ENCODE measurements at places on chromosomes 5 and 9.

- H3K4me1 ChIP-seq: no peaks in the 10 kb centered on the region
- H3K36me3 ChIP-seq: no peaks in the 10 kb centered on the region
- peaks cover 10% of the 10 kb centered on the region for H3K27me3 ChIP-seq
- no peak overlapping the region for H3K4me3 ChIP-seq
- H3K27ac ChIP-seq: no peak overlapping the region
These were observed 204.1 kb downstream of the SEC61B start for GRCh38 chr9:99425923-99426842.

DNA sequence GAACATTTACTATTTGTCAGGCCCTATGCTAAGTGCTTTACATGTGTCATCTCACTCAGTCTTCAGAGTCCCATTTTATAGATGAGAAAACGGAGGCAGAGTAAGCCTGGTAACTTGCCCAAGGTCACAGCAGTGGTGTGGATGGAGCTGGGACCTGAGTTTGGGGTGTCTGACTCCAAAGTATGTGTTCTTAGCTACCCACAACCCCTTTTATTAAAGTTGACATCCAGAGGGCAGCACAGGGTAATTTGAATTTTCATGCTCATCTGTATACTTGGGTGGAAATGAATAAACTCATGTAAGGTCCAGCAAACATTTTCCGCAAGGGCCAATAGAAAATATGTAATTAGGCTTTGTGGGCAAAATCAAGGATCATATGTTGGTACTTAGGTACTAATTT, 93.4 kb upstream of the SLC25A48 start:
- peaks cover 5% of the 10 kb centered on the region for H3K27me3 ChIP-seq
- H3K4me1 ChIP-seq: no peaks in the 10 kb centered on the region

- no peak overlapping the region for H3K27ac ChIP-seq
- no peaks in the 10 kb centered on the region for H3K4me1 ChIP-seq
- H3K36me3 ChIP-seq: no peaks in the 10 kb centered on the region
- no peaks in the 10 kb centered on the region for H3K27me3 ChIP-seq
These were observed 1293.9 kb upstream of the CDH6 start for GRCh38 chr5:29899583-29899982.

DNA sequence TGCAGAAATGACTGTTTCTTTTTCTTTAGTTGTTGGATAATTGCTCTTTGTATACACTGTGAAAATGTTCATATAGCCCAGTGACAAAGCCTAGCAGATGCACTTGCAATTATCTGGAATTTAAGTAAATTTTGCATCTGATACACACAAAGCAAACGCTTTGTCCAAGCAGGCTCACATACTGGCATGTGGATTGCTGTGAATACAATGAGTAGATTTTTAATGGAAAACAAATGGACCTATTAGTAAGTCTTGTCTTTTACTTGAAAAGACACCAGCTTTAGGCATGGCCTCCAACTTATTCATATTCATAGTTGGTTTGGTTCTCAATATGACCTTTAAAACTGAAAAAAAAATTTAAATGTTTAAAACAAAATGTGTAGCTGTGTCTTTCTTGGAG, 1299.8 kb upstream of the WWC1 start:
- H3K36me3 ChIP-seq: no peaks in the 10 kb centered on the region
- H3K27ac ChIP-seq: no peak overlapping the region
- H3K27me3 ChIP-seq: no peaks in the 10 kb centered on the region
- no peak overlapping the region for H3K4me3 ChIP-seq
- no peaks in the 10 kb centered on the region for H3K4me1 ChIP-seq

DNA sequence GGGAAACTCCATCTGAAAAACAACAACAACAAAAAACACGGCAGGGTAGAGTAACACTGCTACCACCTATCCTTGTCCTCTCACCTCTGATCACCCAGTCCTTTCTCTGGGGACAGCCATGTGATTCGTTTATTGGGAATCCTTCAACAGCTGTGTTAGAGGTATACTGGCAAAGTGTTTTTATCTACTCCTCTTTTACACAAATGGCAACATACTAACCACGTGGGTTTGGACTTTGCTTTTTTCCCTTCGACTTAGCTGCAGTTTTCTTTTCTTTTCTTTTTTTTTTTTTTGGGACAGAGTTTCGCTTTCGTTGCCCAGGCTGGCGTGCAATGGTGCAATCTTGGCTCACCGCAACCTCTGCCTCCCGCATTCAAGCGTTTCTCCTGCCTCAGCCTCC, 11.2 kb upstream of the SET start:
- no peak overlapping the region for H3K27ac ChIP-seq
- no peaks in the 10 kb centered on the region for H3K27me3 ChIP-seq
- no peaks in the 10 kb centered on the region for H3K4me1 ChIP-seq
- H3K36me3 ChIP-seq: peaks cover 3% of the 10 kb centered on the region
- no peak overlapping the region for H3K4me3 ChIP-seq

DNA sequence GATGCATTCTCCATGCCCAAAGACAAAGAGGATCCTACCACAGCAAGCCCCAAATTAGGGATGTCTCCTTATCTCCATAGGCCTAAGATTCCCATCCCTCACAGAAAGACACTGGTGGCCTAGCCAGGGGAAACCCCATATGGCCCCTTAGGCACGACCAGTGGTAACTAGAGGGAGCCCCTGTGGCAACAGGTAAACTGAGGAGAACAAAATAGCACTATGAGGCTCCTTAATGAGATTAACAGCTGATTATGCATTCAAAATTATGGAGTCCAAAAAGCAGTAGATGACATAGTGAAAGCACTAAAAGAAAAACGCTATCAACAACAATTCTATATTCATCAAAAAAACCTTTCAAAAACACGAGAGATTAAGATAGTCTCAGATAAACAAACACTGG, 234.0 kb downstream of the DIRAS2 start:
- no peak overlapping the region for H3K27ac ChIP-seq
- no peak for DNase-seq
- no peak overlapping the region for H3K4me3 ChIP-seq
- H3K36me3 ChIP-seq: no peaks in the 10 kb centered on the region
- no peaks in the 10 kb centered on the region for H3K4me1 ChIP-seq

- H3K4me3 ChIP-seq: no peak overlapping the region
- H3K27ac ChIP-seq: peak overlapping the region; percentile 13
- DNase-seq: peak; percentile 36
These were observed 57.7 kb downstream of the MAPKAP1 start for GRCh38 chr9:125649315-125649714.

DNA sequence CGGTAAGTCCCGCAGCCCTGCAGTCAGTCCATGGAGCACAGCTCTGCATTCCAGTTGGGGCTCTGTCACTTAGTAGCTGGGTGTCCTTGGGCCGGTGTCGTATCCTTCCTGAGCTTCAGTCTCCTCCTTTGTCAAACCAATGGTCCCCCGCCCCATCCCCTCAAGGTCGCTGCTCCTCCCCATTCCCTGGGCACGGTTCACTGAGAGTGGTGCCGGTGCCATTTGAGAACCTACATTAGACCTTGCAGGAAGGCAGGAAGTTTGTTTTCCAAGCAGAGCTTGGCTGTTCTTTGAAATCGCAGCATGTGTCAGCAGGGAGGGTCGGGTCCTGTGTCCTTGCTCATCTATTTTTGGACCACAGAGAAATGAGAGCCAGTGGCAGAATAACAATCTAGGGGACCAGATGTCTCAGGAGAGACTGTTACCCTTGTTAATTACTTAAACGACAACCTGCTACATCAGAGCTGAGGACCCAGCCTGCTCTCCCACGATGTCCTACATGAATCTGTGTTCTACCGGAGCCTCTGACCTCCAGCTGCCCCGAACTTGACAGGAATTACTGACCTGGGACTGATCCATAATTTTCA, 21.7 kb upstream of the BARHL1 start:
- no peaks in the 10 kb centered on the region for H3K4me1 ChIP-seq
- H3K4me3 ChIP-seq: no peak overlapping the region
- H3K27me3 ChIP-seq: peaks cover 23% of the 10 kb centered on the region
- no peak for DNase-seq
- no peaks in the 10 kb centered on the region for H3K36me3 ChIP-seq
- H3K27ac ChIP-seq: no peak overlapping the region

DNA sequence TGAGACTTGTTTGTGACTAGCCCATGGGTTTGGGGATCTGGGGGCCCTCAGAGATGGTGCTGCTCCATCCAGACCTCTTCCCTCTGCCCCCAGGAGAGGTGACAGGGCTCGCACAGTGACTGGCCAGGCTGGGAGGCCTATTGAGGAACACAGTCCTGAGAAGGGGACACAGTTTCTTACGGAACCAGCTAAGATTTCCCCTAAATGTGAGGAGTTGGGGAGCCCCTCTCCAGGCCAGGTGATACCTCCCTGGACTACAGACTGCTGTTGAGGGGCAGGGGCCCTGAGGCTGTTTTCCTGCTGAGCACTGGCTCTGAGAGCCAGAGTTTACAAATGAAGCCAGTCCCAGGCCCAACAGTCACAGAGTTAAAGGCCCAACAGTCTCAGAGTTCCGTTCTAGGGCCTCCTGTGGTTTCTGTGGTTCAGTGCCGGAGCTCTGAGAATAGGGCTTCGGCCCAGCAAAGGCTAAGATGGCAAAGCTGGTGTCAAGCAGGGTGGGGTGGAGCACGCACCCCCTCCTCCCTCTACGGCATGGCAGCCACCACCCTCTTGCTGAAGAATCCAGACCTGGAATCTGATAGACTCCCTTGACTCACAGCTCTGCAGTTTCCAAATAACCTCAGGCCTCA, 1.1 kb upstream of the SEMA4D start:
- peak overlapping the region; percentile 77 for H3K4me3 ChIP-seq
- peak; percentile 60 for DNase-seq
- no peaks in the 10 kb centered on the region for H3K27me3 ChIP-seq
- H3K4me1 ChIP-seq: peaks cover 72% of the 10 kb centered on the region
- peaks cover 18% of the 10 kb centered on the region for H3K36me3 ChIP-seq
- H3K27ac ChIP-seq: peak overlapping the region; percentile 90

- H3K27ac ChIP-seq: no peak overlapping the region
- H3K4me1 ChIP-seq: peaks cover 35% of the 10 kb centered on the region
- no peak overlapping the region for H3K4me3 ChIP-seq
These were observed 291.2 kb downstream of the ARHGAP26 start for GRCh38 chr5:143061161-143061945.

- H3K4me3 ChIP-seq: no peak overlapping the region
- H3K27me3 ChIP-seq: no peaks in the 10 kb centered on the region
- no peak for DNase-seq
- H3K4me1 ChIP-seq: peaks cover 5% of the 10 kb centered on the region
These were observed 63.3 kb upstream of the GRAMD2B start for GRCh38 chr5:126359884-126360283.

GRCh38 chr5:157290981-157291711, 25.2 kb downstream of the CYFIP2 start:
- H3K36me3 ChIP-seq: peaks cover 81% of the 10 kb centered on the region
- DNase-seq: peak; percentile 74
- peak overlapping the region; percentile 70 for H3K27ac ChIP-seq
- no peak overlapping the region for H3K4me3 ChIP-seq
- no peaks in the 10 kb centered on the region for H3K27me3 ChIP-seq
- peaks cover 66% of the 10 kb centered on the region for H3K4me1 ChIP-seq

DNA sequence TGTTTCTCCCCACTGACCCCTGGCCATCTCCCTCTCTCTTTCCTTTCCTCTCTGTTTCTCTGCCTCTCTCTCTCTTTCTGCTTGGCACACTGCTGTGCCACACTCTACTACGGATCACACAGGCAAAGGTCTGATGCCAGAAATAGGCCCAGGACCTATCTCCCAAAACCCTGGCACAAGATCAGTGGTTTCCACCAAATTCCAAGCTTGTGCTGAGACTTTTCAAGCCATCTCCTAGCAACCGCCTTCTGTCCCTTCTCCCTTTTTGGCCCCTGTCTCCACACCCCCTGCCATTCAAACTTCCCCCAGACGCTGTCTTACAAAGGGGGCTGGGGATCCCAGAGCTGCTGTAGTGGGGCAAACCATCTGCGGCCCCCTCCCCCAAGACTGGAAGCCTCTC, 38.5 kb upstream of the RARS1 start:
- H3K36me3 ChIP-seq: no peaks in the 10 kb centered on the region
- no peak overlapping the region for H3K27ac ChIP-seq
- H3K27me3 ChIP-seq: no peaks in the 10 kb centered on the region
- no peak for DNase-seq
- H3K4me3 ChIP-seq: no peak overlapping the region

GRCh38 chr9:127422787-127423186, 1.4 kb upstream of the ZNF79 start:
- no peak for DNase-seq
- H3K27ac ChIP-seq: no peak overlapping the region
- H3K27me3 ChIP-seq: no peaks in the 10 kb centered on the region

GRCh38 chr5:140072812-140073211, 29.7 kb upstream of the NRG2 start:
- H3K27me3 ChIP-seq: peaks cover 18% of the 10 kb centered on the region
- no peaks in the 10 kb centered on the region for H3K4me1 ChIP-seq
- H3K4me3 ChIP-seq: no peak overlapping the region
- DNase-seq: no peak
- no peaks in the 10 kb centered on the region for H3K36me3 ChIP-seq

DNA sequence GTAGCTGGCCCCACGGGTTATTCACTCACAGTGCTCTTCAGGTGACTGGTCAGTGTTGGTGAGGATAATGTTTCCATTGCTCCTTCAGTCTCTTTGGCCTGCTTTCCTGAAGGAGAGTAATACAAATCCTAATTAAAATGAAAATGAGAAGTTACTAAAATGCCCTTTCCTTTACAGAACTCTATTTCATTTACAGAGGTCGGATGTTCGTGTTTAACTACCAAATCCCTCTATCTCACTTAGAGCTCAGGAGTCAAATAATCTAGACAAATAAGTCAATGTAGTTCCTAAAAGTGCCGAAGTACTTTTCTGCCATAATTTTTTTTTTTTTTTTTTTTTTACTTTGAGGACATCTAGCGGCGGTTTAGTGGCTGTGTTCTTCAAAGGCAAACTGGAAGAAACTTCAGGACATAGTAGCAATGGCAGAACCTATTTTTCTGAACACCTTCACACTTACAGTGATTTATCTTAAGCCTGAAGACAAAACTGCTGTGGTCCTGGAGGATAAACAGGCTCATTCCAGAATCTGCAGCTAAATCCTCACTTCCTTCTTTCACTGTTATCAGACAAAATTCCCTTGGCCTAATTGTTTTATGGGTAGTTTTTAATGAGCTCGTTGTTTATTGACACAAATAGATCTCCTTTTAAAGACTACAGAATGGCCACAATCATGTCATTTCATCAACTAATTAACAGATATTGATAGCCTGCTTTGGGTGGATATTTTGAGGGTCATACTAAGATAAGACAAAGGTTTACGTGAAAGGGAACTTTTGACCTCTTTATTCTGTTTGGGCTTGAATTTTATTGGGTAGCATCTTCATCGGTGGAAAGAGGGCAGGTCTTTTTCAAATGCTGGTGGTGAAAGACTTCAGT, 207.6 kb upstream of the DMRTA1 start:
- peaks cover 19% of the 10 kb centered on the region for H3K27me3 ChIP-seq
- no peaks in the 10 kb centered on the region for H3K36me3 ChIP-seq
- DNase-seq: no peak
- H3K4me1 ChIP-seq: peaks cover 37% of the 10 kb centered on the region
- no peak overlapping the region for H3K4me3 ChIP-seq

DNA sequence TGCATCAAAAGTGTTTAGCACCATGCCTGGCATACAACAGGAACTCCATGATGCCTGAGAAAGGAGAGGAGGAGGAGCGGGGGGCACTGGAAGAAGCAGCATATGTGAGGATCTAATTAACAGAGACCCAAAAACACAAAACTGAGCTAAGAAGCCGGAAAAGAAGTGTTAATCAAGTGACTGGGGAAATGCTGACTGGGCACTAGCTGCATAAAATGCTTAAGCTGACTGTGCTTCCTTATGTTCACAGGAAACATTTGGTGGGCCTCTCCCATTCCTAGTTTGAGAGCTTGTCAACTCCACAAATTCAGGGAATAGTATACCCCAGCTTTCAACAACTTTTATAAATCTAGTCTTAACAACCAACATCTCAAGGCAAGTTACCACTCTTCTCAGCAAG, 26.6 kb downstream of the DEPDC1B start:
- DNase-seq: no peak
- H3K36me3 ChIP-seq: no peaks in the 10 kb centered on the region
- H3K4me1 ChIP-seq: no peaks in the 10 kb centered on the region
- H3K27me3 ChIP-seq: no peaks in the 10 kb centered on the region

GRCh38 chr5:37165761-37166160, 83.4 kb downstream of the CPLANE1 start:
- H3K27me3 ChIP-seq: no peaks in the 10 kb centered on the region
- H3K4me3 ChIP-seq: no peak overlapping the region
- peaks cover 20% of the 10 kb centered on the region for H3K36me3 ChIP-seq
- H3K27ac ChIP-seq: no peak overlapping the region
- no peak for DNase-seq
